Activated naive CD4-positive, alpha-beta T cell treated with anti-CD3 and anti-CD28 coated beads, Interleukin-2, amount 50 U/mL, for 72 hours (primary cell): ENCODE measurements at places on chromosomes 7 and 10. TPM values are rescaled to one million over a fixed set of nuclear protein-coding genes. Genes with fewer than 3 reads are reported as not detected.

Gene FEZF1
- total RNA-seq = not detected

GRCh38 chr7:155311826-155312537 is 14.3 kb downstream of the INSIG1 start:
- no peak for DNase-seq

DNA sequence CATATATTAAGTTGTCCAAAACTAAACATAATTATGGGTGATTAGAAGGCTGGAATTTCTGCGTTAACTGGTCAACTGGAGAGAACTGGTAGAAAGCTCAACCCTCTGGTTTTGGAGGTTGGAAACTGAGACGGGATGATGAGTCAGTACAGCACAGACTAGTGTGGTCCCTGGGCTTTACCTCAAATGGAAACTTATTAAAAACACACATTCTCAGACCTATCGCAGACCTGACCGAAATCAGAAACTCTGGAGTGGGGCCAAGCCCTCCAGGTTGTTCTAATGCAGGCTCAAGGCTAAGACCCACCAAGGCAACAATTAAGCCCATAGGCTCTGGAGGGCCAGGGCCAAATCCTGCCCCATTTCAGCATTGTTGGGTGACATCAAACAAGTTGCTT is 136.9 kb downstream of the KCNMA1 start:
- DNase-seq = no peak

GRCh38 chr7:134101716-134102115 is 25.4 kb upstream of the LRGUK start:
- DNase-seq = no peak

DNA sequence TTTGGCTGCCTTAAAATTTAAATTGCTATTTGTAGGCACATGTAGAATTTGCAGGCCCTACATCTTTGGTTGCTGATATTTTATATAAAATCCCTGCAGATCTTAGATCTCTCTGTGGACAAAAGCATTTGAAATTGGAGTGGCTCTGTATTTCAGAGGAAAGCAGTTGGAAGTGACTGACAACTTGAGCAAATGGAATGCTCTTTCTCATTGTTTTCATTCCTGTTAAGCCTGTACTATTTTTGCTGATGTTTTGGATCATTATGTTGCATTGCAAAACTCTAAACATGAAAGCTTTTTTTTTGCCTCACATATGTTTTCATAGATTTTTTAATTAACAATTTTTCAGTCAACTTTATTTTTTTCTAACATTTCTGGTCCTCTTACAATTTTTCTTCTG is 251.2 kb upstream of the MDFIC start:
- no peak for DNase-seq

- no peak for DNase-seq
Measured at GRCh38 chr7:111320133-111320532, 229.2 kb downstream of the LRRN3 start.

GRCh38 chr10:7084280-7085005 is 326.4 kb downstream of the SFMBT2 start:
- no peak for DNase-seq

DNA sequence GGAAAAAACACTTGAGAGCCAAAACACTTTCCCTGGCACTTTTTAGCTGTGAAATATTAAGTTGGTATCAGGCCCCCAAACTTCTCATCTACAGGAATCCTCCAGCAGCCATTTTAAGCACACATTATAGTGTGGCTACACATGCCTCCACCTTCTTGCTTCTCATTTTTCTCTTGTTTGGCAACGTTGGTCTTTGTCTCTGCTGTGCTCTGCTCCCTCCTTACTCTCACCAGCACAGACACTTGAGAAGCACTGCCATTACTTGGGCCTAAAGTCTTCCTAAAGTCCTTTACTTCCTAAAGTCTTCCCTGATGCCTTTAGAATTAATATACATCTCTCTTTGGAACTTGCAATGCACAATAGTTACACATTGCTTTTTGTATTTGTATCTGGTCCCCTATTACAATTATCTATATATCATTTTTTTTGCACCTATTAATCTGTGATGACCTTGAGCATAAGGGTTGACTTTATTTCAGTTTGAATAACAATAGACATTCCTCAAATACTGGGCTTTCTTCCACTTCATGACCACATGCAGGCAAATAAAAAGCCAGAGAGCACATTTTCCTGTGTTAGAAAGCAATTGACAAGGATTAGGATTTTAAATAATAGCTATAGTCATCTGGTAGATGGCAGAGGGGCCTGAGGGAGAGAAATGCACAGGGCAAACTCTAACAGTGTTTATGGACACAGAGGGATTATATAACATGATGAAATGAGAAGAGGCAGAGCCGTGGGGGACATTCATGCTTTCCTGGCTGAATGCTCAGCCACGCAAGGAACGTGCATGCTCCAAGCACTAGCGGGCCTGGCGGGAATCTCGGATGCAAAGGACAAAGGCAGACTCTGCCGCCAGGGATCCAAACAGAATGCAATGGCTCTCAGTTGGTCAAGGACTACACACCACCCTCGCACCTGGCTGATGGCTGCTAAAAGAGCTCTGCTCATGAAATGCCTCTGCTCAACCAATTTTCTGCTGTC is 99.3 kb downstream of the CDC14C start:
- DNase-seq = no peak

DNA sequence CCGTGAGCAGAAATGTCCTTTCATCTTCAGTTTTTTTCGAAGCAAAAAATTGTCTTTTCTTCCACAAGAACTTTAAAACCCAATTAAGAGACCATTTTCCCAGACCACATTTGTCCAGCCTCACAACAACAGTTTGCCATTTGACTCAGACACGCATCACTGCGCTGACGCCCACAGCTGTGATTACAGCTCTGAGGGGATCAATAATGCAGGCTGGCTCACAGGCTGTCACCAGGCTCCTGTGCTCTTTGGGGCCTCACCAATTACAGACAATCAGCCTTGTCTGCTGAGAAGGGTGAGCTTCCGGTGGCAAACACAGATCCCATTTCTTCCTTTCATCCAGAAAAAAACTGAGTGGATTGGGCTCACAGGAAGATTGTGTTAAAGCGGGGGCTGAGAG is 33.3 kb downstream of the DDC start:
- no peak for DNase-seq
